ENCODE measurements at places on chromosomes 11 and 22.

DNA sequence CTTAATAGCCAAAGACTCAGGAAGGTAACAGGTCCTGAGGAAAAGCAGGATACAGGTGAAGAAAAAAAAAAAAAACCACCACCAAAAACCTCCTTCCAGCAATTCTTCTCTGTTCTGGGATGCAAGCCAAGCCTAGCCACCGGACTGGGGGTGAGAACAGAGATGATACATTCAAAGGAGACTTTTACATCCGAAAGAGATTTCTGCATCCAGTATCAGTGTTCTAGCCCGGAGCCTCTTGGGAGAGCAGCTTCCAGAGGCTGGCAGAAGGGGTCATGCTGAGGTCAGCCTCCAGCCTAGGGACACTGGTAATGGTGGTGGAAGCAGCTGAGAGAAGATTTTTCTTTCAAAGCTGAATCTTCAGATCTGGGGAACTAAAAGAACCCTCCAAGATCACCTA is 76.2 kb downstream of the KCNC1 start:
- no peak for DNase-seq

DNA sequence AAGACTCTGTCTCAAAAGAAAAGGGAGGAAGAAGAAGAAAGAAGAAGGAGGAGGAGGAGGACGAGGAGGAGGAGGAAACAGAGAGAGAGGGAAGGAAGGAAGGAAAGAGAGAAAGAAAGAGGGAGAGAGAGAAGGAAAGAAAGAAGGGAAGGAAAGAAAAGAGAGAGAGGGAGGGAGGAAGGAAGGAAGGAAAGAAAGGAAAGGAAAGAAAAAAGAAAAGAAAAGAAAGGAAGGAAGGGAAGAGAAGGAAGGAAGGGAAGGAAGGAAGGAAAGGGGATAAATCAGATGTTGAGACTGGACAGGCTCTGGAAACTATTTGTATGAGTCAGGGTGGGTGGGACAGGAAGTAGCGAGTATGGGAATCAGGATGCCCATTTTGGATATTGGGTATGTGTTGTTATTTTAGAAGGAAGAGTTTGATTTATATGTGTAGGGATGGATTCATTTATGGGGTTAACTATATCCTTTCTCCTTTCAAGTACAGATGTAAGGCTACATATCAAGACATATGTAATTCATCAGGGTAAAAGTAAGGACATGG is 6.0 kb upstream of the RPL3 start:
- DNase-seq, result no peak

DNA sequence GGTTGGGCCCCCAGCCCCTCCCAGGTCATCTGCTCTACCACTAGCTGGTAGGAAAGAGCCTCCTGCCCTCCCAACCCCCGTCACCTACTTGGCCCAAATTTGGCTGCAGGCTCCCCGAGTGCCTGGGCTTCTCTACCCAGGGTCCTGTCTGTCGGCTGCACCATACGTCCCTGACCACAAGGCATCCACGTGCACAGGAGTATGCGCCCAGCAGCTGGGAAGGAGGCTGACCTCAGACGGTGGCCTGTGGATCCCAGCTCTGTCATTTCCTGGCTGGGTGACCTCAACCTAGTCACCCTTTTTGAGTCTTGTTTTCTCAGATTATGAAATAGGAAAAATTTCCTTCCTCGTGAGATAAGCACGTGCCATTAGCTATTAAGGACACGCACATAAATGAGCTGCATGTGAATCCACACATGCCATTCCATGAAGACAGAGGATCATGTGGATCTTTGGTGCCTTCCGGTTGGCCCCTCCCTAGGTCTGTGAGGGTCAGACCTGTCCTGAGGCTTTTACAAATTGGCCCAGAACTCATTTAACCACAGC is 13.7 kb downstream of the CYB561A3 start:
- DNase-seq, result no peak

- DNase-seq, result no peak
Measured at GRCh38 chr11:125338886-125339811, 156.9 kb downstream of the FEZ1 start.

DNA sequence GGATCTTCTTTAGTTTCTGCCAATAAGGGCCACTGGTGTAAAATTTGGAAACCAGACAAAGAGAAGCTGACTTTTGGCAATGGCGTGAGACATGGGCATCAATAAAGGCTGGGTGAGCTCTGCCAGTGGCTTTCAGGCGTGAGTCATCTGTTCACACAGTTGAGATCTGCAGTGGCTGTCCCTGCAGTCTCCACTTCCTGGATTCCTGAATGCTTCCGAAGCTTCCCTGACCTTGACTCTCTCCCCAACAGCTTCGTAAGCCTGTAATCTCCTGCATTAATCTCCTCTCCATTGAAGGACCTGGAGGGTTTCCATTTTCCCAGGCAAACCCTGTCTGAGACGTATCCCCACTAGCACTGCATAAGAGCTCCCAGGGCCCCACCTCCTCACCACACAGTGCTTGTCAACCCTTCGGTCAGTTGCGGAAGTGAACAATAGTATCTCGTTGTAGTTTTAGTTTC is 574.7 kb downstream of the TBC1D22A start:
- no peak for DNase-seq

DNA sequence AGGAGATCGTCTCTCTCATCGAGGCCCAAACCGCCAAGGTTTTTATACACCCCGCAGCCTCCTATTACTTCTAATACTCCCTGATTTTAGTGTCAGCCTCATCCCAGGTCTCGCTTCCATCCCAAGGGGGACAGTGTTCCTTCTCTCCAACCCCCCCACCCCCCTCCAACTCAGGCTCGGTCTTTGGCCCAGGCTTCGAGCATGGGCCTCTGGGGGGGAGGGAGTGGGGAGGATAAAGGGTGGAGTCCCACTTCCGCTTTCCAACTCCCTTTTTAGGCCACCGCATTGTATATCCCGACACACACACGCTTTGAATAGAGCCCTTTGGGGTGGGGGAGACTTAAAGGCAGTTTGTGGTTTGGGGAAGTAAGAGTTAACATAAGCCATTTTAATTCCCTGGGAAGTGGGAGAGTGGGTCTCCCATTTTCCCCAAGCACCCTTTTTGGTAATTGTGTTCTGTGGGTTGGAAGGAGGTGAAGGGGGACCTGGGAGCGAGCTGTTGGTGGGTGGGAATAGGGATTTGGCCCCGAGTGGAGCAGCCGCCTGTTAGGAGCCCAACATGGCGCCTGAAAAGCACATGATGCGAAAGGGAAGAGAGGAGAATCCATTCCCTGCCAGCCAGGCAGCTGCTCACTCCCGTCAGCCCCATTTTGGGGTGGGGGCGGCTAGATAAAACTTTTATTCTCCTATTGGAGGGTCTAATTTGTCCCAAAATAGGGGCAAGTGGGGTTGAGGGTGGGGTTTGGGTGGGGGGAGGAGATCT is 844 bp downstream of the PCF11 start:
- peak; percentile 71 for DNase-seq

- no peak for DNase-seq
Measured at GRCh38 chr11:109747839-109748238, 325.8 kb downstream of the C11orf87 start.

- DNase-seq, result peak; percentile 48
Measured at GRCh38 chr22:49923445-49923844, 5.0 kb downstream of the CRELD2 start.

DNA sequence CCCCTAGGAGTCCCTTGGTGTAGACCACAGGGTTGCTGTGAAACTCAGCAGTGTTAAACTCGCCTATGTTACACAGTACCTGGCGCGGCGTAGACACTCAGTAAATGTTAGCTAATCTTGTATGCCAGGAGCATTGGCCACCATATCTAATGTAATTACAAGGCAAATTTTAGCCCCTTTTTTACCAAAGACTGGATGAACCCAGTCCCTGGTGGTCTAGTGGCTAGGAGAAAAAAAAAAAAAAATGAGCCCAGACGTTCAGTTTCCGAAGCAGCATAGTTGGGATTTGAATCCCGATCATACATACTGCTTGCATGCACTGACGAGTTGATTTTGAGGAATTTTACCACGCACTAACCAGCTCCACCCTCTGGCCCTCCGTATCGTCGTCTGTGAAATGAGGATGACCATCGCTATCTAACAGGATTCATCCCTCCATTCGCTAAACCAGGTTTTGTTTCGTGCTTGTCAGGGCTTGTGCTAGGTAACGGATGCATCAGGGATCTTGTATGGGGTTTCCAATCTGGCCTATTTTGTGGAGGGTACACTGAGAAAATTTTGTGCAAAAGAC is 688 bp downstream of the PTS start:
- no peak for DNase-seq

- no peak for DNase-seq
Measured at GRCh38 chr22:30301995-30302809, 12.9 kb upstream of the CASTOR1 start.

GRCh38 chr11:7599209-7599608 is 74.1 kb downstream of the CYB5R2 start:
- no peak for DNase-seq

All from stimulated activated CD4-positive, alpha-beta T cell treated with anti-CD3 and anti-CD28 coated beads, Interleukin-15, amount 100 ng/mL, for 24 hours (primary cell).